H54 (cell line): ENCODE measurements at places on chromosomes 7 and 10.

- DNase-seq, result no peak
Measured at GRCh38 chr7:69624435-69625230, 26.4 kb downstream of the AUTS2 start.

DNA sequence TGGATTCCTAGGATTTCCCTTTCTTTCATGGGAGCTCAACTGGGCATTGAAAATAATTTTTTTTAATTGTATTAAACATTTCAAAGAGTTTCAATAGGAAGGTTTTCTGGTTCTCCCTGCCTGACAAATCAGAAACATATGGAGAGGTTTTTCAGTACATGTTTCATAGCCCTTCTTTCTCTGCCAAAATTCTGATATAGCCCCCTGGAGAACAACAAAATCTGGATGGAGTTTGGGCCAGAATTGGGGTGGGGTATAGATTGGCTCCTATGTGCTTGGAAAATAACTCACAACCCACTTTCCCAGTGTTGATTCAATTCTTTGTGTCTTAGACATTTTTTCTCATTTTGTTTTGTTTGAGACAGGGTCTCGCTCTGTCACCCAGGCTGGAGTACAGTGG lies 24.6 kb upstream of the EIF4H start:
- no peak for DNase-seq

DNA sequence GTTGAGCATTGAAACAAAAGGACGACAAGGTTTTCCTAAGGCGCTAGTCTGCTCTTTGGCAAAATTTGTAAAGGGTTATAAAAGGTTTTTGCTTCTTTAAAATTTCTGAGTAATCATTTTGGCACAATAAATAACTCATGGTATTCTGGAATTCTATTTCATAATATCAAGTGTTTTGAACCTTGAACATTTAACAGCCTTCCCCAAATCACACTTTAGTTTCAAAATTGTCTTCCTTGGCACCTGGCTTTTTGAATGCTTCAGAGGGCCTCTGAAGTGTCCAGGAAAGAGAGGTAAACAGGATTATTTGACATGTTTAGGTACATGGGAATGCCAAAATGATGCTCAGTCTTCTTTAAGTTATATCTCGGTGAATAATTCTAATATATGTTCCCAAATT lies 220.8 kb downstream of the PHF14 start:
- DNase-seq, result no peak

DNA sequence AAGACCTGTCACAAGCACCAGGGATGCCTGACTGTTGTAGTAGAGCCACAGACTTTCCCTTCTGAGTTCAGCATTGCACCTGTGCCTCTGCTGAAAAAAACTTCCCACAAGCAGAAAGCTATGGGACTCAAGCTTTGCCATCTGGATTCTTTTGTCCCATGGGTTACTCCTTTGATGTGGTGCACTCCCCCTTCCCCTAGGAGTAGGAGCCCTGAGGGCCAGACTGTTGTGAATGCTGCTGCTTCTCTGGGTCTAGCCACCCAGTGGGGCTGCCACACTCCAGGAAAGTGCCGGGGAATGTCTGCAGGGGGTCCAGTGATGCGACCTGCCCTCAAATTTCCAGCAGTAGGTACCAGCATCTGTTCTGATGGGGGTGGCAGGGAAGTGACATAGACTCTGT lies 11.7 kb downstream of the CASP7 start:
- DNase-seq, result no peak

DNA sequence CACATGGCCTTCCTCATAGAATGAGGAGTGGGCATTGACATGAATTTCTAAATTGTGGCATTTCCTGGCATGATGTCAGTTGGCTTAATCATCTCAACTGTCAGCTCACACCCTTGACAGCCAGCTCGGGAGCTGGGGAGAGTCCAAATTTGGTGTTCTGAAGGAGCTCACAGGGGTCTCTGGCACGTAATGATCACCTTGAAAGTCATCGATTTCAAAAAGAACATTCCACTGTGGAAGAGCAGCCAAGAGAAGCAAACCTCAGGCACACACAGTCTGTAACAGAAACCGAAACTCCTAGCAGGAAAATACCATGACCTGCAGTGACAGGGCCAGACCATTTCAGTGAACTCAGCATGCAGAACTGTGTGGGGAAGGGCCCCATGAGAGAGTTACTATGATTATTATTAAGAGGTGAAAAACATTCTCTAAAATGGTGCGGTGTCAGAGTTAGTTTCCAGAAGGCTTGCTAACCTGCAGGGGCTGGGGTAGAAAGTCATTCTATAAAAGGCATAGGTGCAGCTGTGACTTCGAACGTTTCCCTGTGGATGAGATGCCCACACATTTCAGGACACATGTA lies 26.4 kb upstream of the KLF6 start:
- DNase-seq, result no peak

GRCh38 chr7:70017357-70017756 lies 419.1 kb downstream of the AUTS2 start:
- DNase-seq, result no peak

DNA sequence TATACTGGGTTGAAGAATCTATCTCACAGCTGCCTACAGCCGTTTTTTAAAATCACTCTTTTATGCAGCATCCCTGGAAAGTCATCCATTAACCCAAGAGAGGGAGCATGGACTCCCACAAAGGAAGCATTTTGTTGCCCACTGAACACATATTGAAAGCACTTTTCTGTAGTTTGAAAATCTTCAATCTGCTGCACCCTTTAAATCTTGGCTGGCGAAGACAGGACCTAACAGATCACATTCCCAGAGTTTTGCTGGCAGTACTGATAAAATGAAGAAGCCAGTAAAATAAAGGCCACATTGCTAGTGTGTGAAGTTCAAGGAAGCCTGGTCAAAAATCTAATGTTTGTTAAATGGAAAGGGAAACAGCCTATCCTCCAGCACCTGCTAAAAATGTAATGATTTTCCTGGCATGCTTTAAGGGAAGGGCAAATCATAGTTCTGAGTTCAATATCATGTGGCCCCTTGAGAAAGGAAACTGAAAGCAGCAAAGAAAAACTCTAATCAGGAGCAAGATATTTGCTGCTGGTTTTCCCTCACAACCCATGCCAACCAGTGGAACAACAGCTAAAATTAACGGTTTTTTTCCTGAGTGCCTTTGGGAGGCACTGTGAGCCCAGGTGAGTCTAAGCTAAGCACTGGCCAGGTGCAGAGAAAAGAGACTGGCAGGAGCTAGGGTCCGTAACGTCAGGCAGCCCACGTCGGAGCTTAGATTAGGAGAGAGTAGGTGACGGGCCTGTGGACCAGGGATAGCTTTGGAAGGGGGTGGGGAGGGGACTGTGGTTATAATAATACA lies 97.9 kb upstream of the PALS2 start:
- no peak for DNase-seq

GRCh38 chr10:79304479-79305087 lies 42.7 kb upstream of the PPIF start:
- no peak for DNase-seq
